SJSA1 (cell line): ENCODE measurements at places on chromosomes 4 and X. TPM values are rescaled to one million over a fixed set of nuclear protein-coding genes. Genes with fewer than 3 reads are reported as not detected.

Gene ANTXR2
- 57.8 and 72.0 TPM in 2 replicates for total RNA-seq

Gene KCND1
- 0.18 TPM in 1 of 2 replicates, not detected in the other for total RNA-seq

Gene MORF4L2
- 806 and 914 TPM in 2 replicates for total RNA-seq

Gene SRPK3
- not detected in 2 replicates for total RNA-seq

Gene GIMD1
- not detected in 2 replicates for total RNA-seq
